ENCODE measurements at places on chromosomes 3 and 15.

DNA sequence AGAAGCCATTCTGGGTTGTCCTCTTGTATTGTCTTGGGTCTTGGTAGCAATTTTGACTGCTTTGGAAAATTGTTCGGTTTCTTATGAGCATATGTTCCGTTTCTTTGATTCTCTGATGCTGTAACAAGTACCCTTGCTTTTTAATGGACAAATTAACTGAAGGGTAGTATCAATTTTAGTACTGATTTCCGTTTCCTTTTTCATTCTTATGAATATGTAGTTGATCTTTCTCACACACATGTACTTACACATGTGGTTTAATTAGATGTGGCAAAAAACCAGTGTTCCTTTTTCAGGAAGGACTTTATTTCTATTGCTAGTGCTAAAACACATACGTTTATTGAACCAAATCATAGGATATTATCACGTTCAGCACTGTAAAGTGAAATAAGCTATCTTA, 119.1 kb downstream of the TCF12 start:
- no peak for DNase-seq

- no peak for DNase-seq
Observed at GRCh38 chr15:45702041-45702440, 67.2 kb downstream of the SQOR start.

GRCh38 chr3:107025961-107026360, 351.3 kb upstream of the CCDC54 start:
- no peak for DNase-seq

DNA sequence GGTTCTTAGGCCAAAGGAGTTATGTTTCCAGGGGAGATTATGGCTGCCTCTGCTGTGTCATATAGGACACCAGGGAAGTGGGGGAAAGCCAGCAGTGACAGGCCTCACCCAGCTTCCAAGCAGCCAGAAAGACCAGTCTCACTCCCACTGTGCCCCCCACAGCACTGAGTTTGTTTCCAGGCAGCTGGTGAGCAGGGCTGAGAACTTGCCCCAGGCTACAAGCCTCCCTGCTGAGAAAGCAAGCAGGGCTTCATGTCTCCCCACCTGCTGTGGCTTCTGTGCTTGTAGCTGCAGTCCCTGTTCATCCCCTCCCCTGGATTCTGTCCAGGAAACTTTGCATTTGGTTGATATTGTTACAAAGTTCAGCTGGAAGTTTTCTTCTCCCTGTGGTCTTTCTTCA, 376.3 kb downstream of the PDCD6IP start:
- no peak for DNase-seq

DNA sequence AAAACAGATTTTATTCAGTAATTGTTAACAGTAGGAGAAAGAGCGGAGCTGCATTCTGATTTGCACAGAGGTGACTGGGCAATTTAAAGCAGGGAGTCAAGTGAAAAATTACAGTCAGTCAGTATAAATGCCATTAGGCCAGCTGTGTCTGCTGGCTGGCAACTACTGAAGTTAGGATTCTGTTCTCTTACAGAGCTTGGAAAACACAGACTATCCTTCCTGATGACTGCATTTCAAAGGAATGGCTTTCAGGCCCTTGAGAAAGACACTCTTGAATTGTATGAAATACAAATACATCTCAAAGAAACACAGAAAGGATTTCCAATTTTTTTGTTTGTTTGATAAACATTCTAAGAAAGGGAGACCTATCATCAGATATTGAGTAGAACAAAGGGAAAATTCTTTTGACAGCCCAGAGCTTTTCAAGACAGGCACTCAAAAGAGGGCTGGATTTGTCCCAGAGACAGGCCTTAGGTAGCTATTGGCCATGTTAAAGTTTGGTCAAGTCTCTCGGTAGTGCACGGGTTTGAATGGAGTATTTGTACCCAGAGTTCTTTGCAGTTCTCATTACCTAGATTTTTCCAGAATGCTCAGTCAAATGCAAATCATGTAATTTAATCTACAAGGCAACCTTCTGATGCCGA, 551.2 kb upstream of the CCDC54 start:
- DNase-seq = no peak

- no peak for DNase-seq
Observed at GRCh38 chr3:88542916-88543315, 393.2 kb downstream of the C3orf38 start.

GRCh38 chr15:81666839-81667238, 292.8 kb upstream of the TMC3 start:
- DNase-seq = no peak

All from C1 segment of cervical spinal cord (tissue), 14 donors.